Type B pancreatic cell (in vitro differentiated cells): ENCODE measurements at places on chromosomes 3 and 15. TPM values are rescaled to one million over a fixed set of nuclear protein-coding genes. Genes with fewer than 3 reads are reported as not detected.
A peak's percentile ranks its signal among the peaks of the same experiment; 100 is the strongest.

GRCh38 chr3:155428563-155428962, 135.1 kb upstream of the STRIT1 start:
- DNase-seq, result no peak

DNA sequence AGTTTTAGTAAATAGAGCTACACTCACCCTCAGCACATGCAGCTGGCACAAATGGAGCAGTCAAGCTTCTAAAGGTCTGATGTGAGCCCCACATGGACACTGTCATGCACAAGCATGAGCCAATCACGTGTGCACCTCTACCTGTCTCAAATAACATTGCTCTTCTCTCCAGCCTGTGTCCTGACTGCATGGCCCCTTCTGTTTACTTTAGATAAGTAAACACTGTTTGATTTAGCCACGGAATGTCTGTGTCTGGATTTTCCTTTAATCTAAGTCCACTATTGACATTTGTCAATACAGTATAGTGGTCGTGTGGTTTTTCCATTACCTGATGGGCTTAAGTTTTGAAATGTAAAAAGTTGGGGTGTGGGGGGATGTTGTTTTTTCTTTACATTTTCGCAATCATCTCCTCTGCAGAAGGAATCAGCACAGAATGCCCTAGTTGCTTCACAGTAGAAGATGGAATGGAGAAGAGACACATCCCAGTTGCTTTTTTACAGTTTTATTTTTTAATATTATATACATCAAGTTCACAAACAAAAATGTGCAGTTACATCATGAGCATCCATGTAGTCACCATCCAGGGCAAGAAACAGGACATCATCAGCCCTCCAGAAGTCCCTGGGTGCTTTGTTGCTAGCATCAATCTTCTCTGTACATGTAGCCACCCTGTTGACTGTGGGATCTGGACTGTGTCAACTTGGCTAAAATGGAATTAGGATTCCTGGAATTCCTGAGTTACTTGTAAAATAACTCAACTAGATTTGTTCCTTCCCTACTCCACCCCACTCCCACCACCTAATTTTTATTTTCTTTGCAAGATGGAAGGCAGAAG, 146.1 kb downstream of the UACA start:
- peak; percentile 11 for DNase-seq

DNA sequence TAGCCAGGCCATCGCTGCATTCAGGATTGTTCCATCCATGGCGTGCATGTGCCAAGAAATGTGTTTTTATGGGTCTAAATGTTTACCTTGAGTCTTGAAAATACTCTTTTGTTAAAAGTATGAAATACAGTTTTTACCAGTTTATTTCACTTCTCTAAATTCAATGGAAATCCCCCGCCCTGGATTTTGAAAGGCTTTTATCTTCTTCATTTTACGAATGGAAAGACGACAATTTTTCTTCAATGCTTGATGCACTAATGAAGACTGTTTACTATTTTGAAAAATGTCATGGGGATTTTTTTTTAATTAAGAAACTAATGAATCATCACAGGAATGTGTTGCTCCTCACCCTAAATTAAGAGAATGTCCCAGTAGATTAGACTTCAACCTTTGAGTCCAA, 83.5 kb downstream of the FAM81A start:
- DNase-seq, result no peak

DNA sequence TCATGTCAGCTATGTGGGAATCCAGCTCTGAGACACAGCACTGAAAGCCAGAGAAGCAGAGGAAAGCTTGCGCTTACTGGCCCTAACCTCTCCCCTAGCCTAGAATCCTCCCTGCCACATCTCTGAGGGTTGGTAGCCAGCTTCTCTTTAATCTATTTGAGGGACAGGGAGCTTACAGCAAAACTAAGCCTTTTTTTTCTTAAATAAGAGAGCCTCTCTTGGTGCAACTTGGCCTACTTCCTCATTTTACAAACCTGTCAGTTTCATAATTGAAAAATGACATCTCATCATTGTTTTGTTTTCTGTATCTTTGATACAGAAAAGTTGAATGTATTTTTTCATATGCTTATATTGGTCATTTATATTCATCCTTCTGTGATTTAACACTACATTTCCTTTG, 193.9 kb downstream of the ZNF621 start:
- no peak for DNase-seq

The CHRNA5 gene
- 2.3 and 11.5 TPM in 2 replicates for total RNA-seq

The A4GNT gene
- total RNA-seq, result 0.34 TPM in 1 of 2 replicates, not detected in the other

The GHSR gene
- not detected in 2 replicates for total RNA-seq

The HCN4 gene
- total RNA-seq, result 3.8 and 6.6 TPM in 2 replicates

The LYZL4 gene
- 0.36 TPM in 1 of 2 replicates, not detected in the other for total RNA-seq
